ENCODE measurements at places on chromosomes 2 and 18.

GRCh38 chr2:180829261-180829660, 151.1 kb upstream of the UBE2E3 start:
- DNase-seq: no peak

DNA sequence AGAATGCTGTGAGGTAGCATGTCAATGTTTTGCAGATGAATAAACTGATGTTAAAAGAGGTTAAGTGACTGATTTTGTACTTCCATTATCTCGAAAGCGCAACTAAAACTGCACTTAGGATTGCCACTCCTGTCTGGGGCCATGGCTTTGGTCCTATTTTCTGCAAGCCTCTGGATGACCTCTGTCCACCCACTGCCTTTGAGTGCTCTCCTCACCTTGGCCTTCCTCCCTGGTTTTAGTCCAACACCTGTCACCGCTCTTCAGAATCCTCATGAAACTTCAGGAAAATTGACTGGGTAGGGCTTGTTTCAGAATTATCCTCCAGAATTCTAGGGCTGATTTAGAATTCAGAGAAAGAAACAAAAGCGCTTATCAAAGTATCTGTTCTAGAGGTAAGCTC, 51.1 kb upstream of the HNMT start:
- no peak for DNase-seq

- no peak for DNase-seq
Measured at GRCh38 chr2:233250985-233251305, 528 bp upstream of the ATG16L1 start.

GRCh38 chr2:201130524-201131186, 14.7 kb downstream of the CFLAR start:
- no peak for DNase-seq

DNA sequence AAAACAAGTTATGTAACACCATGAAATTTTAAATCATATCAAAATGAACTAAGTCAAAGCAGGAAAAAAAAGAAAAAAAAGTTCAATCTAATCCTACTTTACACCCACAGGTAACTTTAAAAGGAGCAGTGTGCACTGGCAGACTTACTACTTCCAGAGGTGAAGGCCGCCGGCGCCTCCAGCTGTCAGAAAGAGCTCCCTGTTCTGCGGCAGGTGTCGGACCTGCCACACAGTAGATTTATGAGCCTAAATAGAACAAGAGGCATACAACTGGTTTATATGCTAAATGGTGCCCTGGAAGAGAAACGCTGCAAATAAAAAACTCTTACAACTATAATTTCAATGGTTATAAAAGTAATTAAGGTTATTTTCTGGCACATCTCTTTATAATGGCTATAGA, 23.1 kb upstream of the PNO1 start:
- peak; percentile 68 for DNase-seq

- DNase-seq: no peak
Measured at GRCh38 chr2:100621371-100621951, 58.7 kb downstream of the PDCL3 start.

- DNase-seq: no peak
Measured at GRCh38 chr18:34153711-34154110, 71.0 kb downstream of the NOL4 start.

- DNase-seq: no peak
Measured at GRCh38 chr18:78296166-78296565, 683.5 kb upstream of the SALL3 start.

- no peak for DNase-seq
Measured at GRCh38 chr2:167240671-167241070, 352.4 kb downstream of the XIRP2 start.

DNA sequence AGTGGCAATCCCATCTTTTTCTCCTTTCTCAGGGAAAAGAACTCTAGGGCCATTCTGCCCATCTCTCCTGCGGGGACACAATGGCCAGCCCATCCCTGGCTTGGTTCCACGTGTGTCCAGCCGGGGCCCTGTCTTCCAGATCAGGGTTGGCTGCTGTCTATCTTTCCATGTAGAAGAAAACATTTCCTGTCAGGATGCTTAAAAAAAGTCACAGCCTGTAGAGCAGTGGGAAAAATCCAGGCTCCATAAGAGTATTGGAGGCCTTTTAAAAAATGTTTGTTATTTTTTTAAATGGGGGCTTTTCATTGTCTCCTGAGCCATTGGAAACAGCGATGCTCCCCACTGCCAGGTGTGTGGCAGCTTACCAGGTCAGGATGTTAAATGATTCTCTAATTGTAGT, 105.6 kb downstream of the TGFA start:
- no peak for DNase-seq

DNA sequence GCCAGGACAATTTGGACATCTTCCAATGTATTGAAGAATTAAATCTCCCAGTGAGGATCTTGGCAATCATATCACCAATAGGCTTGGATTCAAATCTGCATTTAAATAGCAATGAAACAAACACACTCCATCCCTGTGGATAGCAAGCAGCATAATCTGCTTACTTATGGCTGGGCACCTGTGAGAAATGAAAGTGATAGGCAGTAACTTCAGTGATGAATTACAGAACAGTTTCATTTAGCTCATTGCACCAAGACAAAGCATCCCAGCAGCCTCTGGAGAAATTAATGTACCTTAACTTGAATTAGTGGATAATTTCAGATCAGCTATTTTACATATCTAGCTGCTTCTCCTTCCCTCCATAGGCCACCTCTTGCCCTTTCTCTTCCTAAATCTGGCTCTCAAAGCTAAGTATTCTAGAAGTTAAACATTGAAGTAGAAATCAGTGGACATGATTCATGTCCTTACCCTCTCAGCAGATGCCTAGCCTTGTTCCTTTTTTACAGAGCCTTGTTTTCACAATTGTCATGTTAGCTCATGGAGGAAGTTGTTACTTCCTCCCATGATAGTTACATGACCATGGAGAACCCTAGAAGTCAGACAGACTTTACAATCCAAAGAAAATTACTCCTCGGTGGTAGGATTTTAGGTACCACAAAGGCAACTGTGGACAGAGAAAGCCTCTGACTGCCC, 88.5 kb upstream of the TACR1 start:
- DNase-seq: no peak

- DNase-seq: no peak
Measured at GRCh38 chr2:185279999-185280398, 458.6 kb upstream of the FSIP2 start.

- DNase-seq: no peak
Measured at GRCh38 chr2:235587202-235587601, 93.4 kb downstream of the AGAP1 start.

- DNase-seq: no peak
Measured at GRCh38 chr2:231965102-231965501, 3.6 kb downstream of the DIS3L2 start.

GRCh38 chr18:26307161-26307773, 81.0 kb downstream of the TAF4B start:
- no peak for DNase-seq

- no peak for DNase-seq
Measured at GRCh38 chr2:207225773-207226172, 60.0 kb upstream of the KLF7 start.
